HCT116 (cell line): ENCODE measurements at places on chromosomes 11 and 22. TPM values are rescaled to one million over a fixed set of nuclear protein-coding genes. Genes with fewer than 3 reads are reported as not detected.

DNA sequence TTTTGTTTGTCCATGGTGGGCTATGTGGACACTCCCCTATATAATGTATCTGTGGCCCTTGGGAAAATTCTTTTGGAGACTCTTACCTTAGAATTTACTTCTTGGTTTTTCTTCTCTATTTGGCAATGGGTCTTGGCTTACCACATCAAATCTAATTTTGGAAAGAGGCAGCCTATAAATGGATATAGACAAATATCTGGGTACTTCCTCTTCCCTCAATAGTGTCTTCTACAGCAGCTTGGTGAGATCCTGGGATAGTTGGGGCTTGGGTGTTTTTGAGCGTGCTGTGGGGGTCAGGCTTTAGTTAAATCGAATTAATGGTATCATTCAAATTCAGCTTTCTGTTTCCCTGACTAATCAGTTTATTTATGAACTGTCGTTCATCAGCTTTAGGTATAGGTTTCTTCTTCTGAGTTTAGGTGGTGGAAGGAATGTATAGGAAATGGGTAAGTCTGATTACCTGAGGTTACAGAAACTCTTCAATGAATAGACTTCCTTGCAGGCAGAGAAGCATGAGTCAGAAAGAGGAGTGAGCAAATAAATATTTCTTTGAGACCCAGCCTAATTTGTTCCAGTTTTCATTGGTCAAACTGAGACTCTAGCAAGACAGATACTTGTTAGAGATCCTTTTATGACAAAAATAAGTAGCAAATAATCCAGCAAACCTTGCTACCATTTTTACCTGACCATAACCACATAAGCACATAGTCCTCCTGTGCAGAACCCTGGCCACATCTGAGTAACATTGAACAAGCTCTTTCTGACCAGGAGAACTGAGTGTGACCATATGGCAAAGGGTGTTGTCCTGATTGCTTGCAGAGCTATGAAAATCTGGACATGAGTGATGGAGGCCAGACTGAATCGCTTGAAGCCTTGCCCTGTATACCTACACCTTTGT, 68.6 kb upstream of the SORL1-AS1 start:
- no peak overlapping the region for H3K4me3 ChIP-seq
- no peaks in the 10 kb centered on the region for H3K4me1 ChIP-seq
- no peak overlapping the region for H3K27ac ChIP-seq
- H3K27me3 ChIP-seq: no peaks in the 10 kb centered on the region
- no peaks in the 10 kb centered on the region for H3K36me3 ChIP-seq
- no peak for DNase-seq

GRCh38 chr11:88402192-88402715, 64.7 kb upstream of the CTSC start:
- no peak overlapping the region for H3K4me3 ChIP-seq
- peaks cover 19% of the 10 kb centered on the region for H3K4me1 ChIP-seq
- no peak overlapping the region for H3K27ac ChIP-seq
- DNase-seq: no peak
- H3K27me3 ChIP-seq: no peaks in the 10 kb centered on the region
- H3K36me3 ChIP-seq: no peaks in the 10 kb centered on the region

- peak overlapping the region; percentile 73; the same call in 1 of the 2 replicates for H3K27ac ChIP-seq
- H3K27me3 ChIP-seq: no peaks in the 10 kb centered on the region
- peak overlapping the region; percentile 73 for H3K4me3 ChIP-seq
- H3K4me1 ChIP-seq: peaks cover 39% of the 10 kb centered on the region
- DNase-seq: no peak
These were observed 159.3 kb upstream of the GRK3 start for GRCh38 chr22:25404928-25405816.

- no peak overlapping the region for H3K4me3 ChIP-seq
- DNase-seq: no peak
- H3K27me3 ChIP-seq: no peaks in the 10 kb centered on the region
- no peaks in the 10 kb centered on the region for H3K36me3 ChIP-seq
- H3K27ac ChIP-seq: no peak overlapping the region
- H3K4me1 ChIP-seq: peaks cover 4% of the 10 kb centered on the region
These were observed 10.5 kb downstream of the MAP4K2 start for GRCh38 chr11:64792482-64792881.

- no peak for DNase-seq
- H3K27ac ChIP-seq: no peak overlapping the region
- H3K27me3 ChIP-seq: 0 out of 2 replicates have a peak, but pooled peaks cover 7% of the 10 kb centered on the region
- H3K4me3 ChIP-seq: no peak overlapping the region
- H3K4me1 ChIP-seq: no peaks in the 10 kb centered on the region
These were observed 454.7 kb downstream of the INSC start for GRCh38 chr11:15569305-15570025.

GRCh38 chr11:65131417-65131776, 2.9 kb downstream of the SYVN1 start:
- H3K27ac ChIP-seq: no peak overlapping the region
- peaks cover 22% of the 10 kb centered on the region; the same call in 1 of the 2 replicates for H3K36me3 ChIP-seq
- peaks cover 9% of the 10 kb centered on the region; the same call in 1 of the 2 replicates for H3K4me1 ChIP-seq
- H3K4me3 ChIP-seq: no peak overlapping the region
- DNase-seq: no peak

DNA sequence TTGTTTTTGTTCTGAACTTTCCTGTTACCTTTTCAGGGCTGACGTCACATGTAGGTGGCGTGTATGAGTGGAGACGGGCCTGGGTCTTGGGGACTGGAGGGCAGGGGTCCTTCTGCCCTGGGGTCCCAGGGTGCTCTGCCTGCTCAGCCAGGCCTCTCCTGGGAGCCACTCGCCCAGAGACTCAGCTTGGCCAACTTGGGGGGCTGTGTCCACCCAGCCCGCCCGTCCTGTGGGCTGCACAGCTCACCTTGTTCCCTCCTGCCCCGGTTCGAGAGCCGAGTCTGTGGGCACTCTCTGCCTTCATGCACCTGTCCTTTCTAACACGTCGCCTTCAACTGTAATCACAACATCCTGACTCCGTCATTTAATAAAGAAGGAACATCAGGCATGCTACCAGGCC, 3.5 kb upstream of the TSSC4 start:
- H3K4me1 ChIP-seq: peaks cover 23% of the 10 kb centered on the region
- H3K27me3 ChIP-seq: no peaks in the 10 kb centered on the region
- no peak for DNase-seq
- peaks cover 8% of the 10 kb centered on the region; the same call in 1 of the 2 replicates for H3K36me3 ChIP-seq

- no peak overlapping the region for H3K27ac ChIP-seq
- no peaks in the 10 kb centered on the region for H3K27me3 ChIP-seq
- no peaks in the 10 kb centered on the region for H3K36me3 ChIP-seq
These were observed 53.1 kb upstream of the KCNQ1OT1 start for GRCh38 chr11:2752923-2753322.

- no peak overlapping the region for H3K27ac ChIP-seq
- no peaks in the 10 kb centered on the region for H3K4me1 ChIP-seq
- H3K27me3 ChIP-seq: no peaks in the 10 kb centered on the region
- no peaks in the 10 kb centered on the region for H3K36me3 ChIP-seq
- no peak overlapping the region for H3K4me3 ChIP-seq
- no peak for DNase-seq
These were observed 17.2 kb downstream of the KREMEN1 start for GRCh38 chr22:29090039-29090438.

- H3K27ac ChIP-seq: no peak overlapping the region
- no peaks in the 10 kb centered on the region for H3K36me3 ChIP-seq
- H3K4me1 ChIP-seq: peaks cover 15% of the 10 kb centered on the region; the same call in 1 of the 2 replicates
- no peak overlapping the region for H3K4me3 ChIP-seq
- H3K27me3 ChIP-seq: no peaks in the 10 kb centered on the region
- DNase-seq: no peak
These were observed 8.6 kb upstream of the UPB1 start for GRCh38 chr22:24486501-24486921.

The NAV2 gene
- total RNA-seq: 2.1 TPM

The HEPHL1 gene
- not detected for total RNA-seq
